ENCODE measurements at places on chromosomes 3 and 15.

GRCh38 chr3:186022931-186023330, 85.1 kb upstream of the TRA2B start:
- no peak for DNase-seq

- DNase-seq: no peak
Measured at GRCh38 chr15:70763950-70764730, 782 bp upstream of the UACA start.

- no peak for DNase-seq
Measured at GRCh38 chr3:25000971-25001591, 427.0 kb upstream of the RARB start.

- peak; percentile 70 for DNase-seq
Measured at GRCh38 chr15:63374686-63375520, 6.7 kb downstream of the CA12 start.

GRCh38 chr3:134477002-134477401, 8.8 kb downstream of the ANAPC13 start:
- peak; percentile 78 for DNase-seq

DNA sequence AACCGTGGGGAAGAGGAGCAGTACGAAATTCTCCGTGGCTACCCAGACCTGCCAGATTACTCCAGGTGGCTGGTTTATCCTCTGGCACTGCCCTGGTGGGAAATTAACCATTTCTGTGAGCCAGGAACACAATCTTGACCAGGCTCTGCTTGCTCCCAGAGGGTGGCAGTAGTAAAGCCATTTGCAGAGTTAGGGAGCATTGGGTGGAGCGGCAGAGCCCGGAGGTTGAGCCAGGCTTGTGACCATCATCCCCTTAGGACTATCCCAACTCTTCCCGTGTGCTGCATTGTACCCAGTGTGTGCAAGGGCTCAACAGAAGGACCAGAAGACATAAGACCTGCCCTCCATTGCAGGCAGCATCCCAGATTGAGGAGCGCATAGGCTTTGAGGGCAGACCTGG, 5.3 kb downstream of the KNG1 start:
- DNase-seq: peak; percentile 45

GRCh38 chr3:45269952-45270351, 43.9 kb upstream of the TMEM158 start:
- DNase-seq: no peak

DNA sequence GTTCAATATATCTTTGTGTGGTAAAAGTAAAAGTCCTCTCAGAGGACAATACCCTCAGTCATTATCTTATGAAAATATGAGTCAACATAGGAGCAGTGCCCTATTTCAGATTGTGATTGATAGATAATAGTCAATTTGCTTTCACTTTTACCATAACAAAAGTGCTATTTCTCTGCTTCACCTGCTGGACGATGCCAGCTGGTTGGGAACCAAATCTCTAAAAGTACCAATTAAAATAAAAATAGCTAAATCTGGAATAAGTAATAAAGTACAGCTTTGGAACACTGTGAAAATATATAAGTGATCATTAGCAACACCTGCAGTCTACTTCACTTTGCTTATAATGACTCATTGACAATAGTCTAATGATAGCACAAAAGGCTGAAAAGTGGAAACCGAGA, 390.3 kb upstream of the AGTR1 start:
- no peak for DNase-seq

DNA sequence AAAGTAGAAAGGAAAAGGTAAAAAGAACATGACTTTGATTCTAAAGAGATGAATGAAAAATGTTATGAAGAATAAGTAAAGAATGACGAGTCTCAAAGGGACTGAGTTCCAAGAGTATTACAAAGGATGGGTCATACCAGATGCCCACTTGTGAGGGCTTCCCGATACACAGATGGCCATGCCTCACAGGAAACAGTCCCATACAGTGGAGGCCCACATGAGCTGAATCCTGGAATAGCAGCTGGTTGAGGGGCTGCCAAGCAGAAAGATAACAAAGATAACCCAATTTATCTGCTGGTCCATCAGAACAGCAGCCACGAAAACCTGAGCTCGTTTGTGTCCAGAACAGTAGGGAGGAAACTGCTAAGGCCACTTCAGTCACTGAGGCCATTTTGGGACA, 3.7 kb downstream of the SSR3 start:
- peak; percentile 92 for DNase-seq

- DNase-seq: no peak
Measured at GRCh38 chr15:76711351-76711827, 193.8 kb downstream of the SCAPER start.
